ENCODE measurements at places on chromosomes 6 and 20.

- DNase-seq: no peak
Measured at GRCh38 chr20:50224531-50225255, 34.1 kb downstream of the CEBPB start.

DNA sequence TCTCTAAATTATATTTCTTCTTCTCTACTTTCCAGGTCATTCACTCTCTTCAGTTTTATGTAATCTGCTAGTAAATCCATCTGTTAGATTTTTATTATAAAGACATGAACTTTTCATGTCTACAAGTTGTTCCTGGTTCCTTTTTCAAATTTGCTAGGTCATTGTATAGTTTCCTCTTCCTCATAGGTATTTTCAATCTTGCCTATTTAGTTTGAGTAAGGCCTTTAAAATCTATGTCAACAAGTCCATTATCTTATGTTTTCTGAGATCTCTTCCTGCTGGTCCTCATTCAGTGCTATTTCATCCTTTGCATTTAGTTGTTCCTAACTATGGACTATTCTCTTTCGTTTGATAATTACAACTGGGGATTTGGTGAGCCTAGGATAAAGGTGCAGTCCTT is 11.0 kb downstream of the RRBP1 start:
- DNase-seq: no peak

GRCh38 chr20:57108218-57108617 is 158.2 kb downstream of the BMP7 start:
- no peak for DNase-seq

- DNase-seq: no peak
Measured at GRCh38 chr6:107612762-107613415, 123.0 kb downstream of the SOBP start.

GRCh38 chr20:25227317-25227831 is 20.5 kb upstream of the PYGB start:
- no peak for DNase-seq

DNA sequence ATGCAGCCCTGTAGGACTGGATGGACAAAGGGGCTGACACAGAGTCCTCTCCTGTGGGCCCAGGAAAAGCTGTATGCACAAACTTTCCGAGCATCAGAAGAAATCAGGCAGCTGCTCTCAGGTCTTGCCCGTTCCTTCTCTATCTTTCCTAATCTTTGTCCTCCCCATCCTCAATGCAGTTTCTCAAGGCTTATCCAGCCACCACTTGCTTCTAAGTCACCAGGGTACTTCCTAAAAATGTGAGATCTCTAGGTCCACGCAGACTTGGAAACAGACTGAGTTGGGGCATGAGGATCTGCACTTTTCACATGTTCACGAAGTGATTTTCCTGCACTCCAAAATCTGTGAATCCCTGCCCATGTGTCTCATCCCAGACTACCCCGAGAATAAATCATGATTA is 394.5 kb upstream of the SLC35B3 start:
- no peak for DNase-seq

GRCh38 chr20:60598528-60598927 is 640.3 kb downstream of the CDH26 start:
- no peak for DNase-seq

- no peak for DNase-seq
Measured at GRCh38 chr20:34615477-34615876, 57.0 kb downstream of the MAP1LC3A start.

DNA sequence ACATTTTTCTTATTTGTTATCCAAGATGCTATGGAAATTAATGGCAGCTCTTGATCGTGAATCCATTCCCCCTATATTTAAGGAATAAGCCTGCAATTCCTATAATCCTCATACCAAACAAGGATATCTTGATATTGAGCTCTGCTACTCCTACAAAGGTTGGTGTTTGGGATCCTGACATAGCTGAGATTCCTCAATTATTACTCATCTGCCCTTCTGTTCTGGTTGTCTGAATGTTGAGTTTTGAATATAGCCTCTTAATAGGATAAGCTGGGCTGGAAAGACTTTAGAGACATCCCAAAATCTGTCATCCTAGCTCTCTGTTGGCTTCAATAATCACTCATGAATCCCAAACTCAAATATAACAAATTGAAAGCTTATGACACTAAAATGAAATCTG is 49.9 kb downstream of the CLIC5 start:
- no peak for DNase-seq

GRCh38 chr6:20313051-20313450 is 88.6 kb upstream of the E2F3 start:
- DNase-seq: no peak

- DNase-seq: peak; percentile 58
Measured at GRCh38 chr6:169960886-169961611, 209.6 kb downstream of the ERMARD start.

GRCh38 chr6:32203426-32204267 is 11.2 kb upstream of the GPSM3 start:
- no peak for DNase-seq

DNA sequence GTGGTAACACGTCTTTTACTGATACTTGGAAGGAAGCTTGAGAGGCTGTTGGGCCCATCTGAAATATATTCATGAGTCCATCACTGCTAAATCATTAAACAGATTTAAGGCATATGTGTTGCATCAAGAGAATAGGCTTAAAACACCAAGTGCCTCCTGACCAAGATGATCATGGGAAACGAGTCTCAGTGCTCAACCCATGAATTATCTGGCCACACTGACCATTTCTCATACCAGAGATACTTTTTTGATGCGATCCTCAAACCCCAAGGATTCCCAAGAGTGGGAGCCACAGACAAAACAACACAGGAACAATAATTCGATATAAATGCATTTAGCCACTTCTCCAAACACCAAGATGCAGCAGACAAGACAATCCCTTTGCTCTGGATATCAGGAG is 17.2 kb downstream of the HEY2 start:
- no peak for DNase-seq

GRCh38 chr6:46772762-46773161 is 20.4 kb upstream of the MEP1A start:
- DNase-seq: no peak

DNA sequence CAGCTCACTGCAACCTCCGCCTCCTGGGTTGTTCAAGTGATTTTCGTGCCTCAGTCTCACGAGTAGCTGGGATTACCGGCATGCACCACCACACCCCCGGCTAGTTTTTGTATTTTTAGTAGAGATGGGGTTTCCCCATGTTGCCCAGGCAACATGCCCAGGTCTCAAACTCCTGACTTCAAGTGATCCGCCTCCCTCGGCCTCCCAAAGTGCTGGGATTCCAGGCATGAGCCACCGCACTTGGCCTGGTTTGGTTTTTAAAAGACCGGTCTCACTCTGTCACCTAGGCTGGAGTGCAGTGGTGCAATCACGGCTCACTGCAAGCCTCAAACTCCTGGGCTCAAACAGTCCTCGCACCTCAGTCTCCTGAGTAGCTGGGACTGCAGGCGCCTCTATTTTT is 40.1 kb downstream of the VSTM2L start:
- peak; percentile 52 for DNase-seq

DNA sequence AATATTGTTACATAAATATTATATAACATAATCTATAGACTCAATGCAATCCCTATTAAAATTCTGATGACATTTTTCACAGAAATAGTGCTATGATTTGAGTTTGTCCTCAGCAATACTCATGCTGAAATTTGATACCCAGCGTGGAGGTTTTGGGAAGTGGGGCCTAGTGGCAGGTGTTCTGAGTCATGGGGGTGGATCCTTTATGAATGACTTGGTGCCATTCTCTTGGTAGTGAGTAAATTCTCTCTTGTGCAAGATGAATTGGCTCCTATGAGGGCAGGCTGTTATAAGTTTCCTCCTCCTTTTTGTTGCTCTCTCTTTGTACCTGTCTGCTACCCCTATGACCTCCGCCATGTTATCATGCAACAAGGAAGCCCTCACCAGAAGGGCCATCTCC is 65.8 kb downstream of the SHPRH start:
- no peak for DNase-seq

DNA sequence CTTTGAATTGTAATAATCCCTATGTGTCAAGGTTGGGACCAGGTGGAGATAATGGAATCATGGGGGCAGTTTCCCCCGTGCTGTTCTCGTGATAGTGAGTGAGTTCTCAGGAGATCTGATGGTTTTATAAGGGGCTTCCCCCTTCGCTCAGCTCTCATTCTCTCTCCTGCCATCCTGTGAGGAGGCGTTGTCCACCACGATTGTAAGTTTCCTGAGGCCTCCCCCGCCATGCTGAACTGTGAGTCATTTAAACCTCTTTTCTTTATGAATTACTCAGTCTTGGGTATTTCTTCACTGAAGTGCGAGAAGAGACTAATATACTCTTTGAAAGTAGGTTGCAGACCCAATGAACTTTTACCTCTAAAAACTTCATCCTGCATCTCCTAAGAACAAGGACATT is 39.2 kb upstream of the KCNG1 start:
- DNase-seq: no peak

DNA sequence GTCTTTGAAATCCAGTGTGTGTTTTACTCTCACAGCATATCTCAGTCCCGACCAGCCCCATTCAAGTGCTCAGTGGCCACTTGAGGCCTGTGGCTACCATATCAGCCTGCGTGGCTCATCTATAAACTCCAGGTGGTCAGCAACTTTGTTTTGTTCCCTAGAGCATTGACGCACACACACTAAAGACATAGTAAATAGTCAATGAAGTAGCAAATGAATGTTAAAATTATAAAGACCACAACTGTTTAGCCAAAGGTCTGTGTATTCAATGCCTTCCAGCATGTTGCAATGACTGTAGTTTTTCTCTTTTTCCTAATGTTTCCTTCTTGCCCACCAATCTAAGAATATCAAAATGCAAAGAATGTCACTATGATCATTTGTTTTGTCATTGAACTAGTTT is 238.2 kb upstream of the ZNF217 start:
- DNase-seq: no peak

- no peak for DNase-seq
Measured at GRCh38 chr6:34455831-34456230, 10.0 kb upstream of the PACSIN1 start.

- DNase-seq: no peak
Measured at GRCh38 chr6:77205936-77206335, 257.4 kb downstream of the HTR1B start.

- no peak for DNase-seq
Measured at GRCh38 chr6:26197636-26197932, 110.4 kb downstream of the HFE start.

- no peak for DNase-seq
Measured at GRCh38 chr6:12929678-12930077, 213.1 kb downstream of the PHACTR1 start.

DNA sequence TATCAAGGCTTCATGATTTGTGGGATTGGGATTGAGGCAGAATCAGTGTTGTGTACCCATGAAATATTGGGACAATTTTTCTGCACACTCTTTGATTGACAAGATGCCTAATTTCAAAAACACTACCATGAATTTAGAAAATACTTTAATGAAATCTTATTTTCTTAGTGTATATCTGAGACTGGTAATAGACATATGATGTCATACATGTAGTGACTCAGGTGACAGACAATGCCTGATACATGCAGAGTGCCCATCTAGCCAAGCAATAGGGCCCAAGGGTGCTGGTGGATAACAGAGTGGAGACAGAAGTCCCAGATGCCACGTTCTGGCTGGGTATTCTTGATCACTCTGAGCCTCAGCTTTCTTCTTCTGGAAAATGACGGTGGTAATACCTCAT is 279.6 kb upstream of the ARID1B start:
- no peak for DNase-seq

- no peak for DNase-seq
Measured at GRCh38 chr6:56624046-56624727, 18.5 kb downstream of the DST start.

- no peak for DNase-seq
Measured at GRCh38 chr20:47464380-47465101, 37.1 kb upstream of the NCOA3 start.

- DNase-seq: no peak
Measured at GRCh38 chr20:62336775-62337557, 30.1 kb downstream of the LAMA5 start.

- DNase-seq: no peak
Measured at GRCh38 chr20:37314617-37315016, 25.2 kb downstream of the MANBAL start.

DNA sequence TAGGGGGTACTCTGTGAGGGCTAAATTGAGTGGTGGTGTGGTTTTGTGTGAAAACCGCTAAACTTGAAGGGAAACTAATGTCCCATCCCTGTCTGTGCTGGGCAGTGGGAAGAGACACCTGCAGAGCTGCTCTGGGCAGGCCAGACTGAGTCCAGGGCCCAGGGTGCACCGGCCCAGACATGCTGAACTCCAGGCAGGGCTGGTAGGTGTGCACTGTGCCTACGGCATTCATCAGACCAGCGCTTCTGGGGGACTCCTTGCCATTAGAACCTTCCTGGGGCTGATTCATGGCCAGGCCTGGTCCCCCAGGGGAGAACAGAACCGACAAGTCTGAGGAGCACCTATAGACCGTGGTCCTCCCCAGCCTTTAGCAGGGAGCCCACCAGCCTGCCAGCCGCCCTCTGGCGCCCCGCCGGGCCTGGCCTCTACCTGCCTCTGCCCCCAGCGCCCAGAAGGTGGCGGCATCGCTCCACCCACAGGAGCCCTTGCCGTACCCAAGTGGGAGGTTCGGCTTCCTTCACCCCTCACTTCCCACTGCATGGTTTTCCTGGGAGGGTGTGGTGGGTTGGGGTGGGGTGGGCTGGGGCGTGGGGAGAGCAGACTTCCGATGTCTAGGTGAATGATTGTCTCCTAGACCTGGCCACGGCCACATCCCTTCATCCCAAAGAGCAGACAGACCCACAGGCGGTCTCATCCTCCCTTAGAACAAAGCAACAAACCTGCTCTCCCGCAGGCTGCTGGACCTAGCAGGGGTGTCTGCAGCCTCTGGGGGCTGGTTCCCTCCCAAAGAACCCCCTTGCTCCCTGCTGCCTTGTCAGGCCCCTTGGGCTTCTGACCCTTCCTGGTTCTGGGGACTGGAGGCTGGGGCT is 15.5 kb downstream of the CCDC167 start:
- peak; percentile 84 for DNase-seq

- no peak for DNase-seq
Measured at GRCh38 chr6:17419189-17419575, 25.8 kb downstream of the CAP2 start.

GRCh38 chr6:127464161-127464880 is 5.1 kb upstream of the KIAA0408 start:
- no peak for DNase-seq

- no peak for DNase-seq
Measured at GRCh38 chr6:47132724-47133123, 90.6 kb upstream of the ADGRF1 start.

DNA sequence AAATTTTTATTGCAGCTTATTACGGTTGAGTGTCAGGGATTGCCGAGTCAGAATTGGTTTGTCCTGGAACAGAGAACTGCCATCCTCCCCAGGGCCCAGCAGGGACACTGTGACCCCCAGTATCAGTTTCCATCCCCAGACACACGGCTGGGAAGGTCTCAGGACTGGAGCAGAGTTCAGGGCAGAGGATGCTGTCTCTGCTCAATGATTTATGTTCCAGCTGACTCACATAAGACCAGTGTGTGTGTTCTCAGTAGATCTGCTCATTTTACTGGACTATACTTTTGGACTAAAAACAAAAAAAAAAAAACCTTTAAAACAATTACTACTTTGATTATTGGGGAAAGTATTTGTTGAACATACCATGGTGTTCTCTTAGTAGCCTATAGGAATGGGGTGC is 44.2 kb downstream of the FNDC1 start:
- DNase-seq: no peak

- DNase-seq: no peak
Measured at GRCh38 chr6:63410435-63411426, 90.9 kb upstream of the LGSN start.

Data from type B pancreatic cell (in vitro differentiated cells).